ENCODE measurements at places on chromosomes 1 and 21. TPM values are rescaled to one million over a fixed set of nuclear protein-coding genes. Genes with fewer than 3 reads are reported as not detected.
A peak's percentile ranks its signal among the peaks of the same experiment; 100 is the strongest.

GRCh38 chr1:192080684-192081083 lies 77.6 kb upstream of the RGS18 start:
- DNase-seq: no peak

- no peak for DNase-seq
Measured at GRCh38 chr1:15107911-15108310, 45.6 kb upstream of the TMEM51 start.

- peak; percentile 35 for DNase-seq
Measured at GRCh38 chr1:44616991-44617702, 57.1 kb downstream of the TMEM53 start.

GRCh38 chr1:27363766-27364695 lies 2.7 kb downstream of the MAP3K6 start:
- DNase-seq: no peak

- no peak for DNase-seq
Measured at GRCh38 chr1:24417681-24418080, 2.1 kb downstream of the NIPAL3 start.

TRAPPC10 gene
- total RNA-seq: 24.9 TPM

- DNase-seq: no peak
Measured at GRCh38 chr1:70066711-70067110, 138.7 kb downstream of the LRRC40 start.

DNA sequence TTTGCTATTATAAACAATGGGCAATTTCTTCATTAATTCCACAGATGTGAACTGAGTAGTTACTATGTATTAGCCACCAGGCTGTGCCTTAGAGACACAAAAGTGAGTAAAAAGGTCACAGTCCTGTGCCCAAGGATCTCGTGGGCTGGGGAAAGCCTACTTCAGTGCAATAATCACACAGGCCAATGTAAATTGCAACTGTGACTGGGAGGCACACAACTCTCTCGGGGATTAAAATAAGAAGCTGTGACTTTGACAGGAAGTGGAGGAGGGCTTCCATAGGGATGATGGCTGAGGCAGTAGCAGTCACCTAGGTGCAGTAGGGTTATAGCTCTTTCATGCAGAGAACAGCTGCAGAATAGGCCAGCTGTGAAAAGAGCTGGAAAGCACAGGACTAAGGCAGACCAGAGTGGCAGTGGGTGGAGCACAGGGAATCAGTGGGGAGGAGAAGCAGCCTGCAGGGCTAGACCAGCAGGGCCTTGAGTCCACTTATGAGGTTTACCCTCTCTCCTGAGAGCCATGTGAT lies 121.9 kb downstream of the MAB21L3 start:
- no peak for DNase-seq

DNA sequence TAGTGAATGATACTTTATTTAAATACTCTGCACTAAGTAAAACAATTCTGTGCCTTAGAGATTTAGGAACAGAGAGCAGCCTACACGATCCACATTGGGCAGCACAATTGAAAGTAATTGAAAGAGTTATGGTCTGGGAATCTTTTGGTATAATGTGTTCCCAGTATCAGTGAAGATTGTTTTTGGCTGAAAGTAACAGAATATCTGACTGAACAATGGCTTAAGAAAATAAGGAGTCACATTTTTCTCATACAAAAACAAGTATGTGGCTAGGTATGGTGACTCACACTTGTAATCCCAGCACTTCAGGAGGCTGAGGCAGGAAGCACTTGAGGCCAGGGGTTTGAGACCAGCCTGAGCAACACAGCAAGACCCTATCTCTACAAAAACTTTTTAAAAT lies 306.2 kb downstream of the NFIA start:
- no peak for DNase-seq

NOS1AP gene
- total RNA-seq: 1.8 TPM

DNA sequence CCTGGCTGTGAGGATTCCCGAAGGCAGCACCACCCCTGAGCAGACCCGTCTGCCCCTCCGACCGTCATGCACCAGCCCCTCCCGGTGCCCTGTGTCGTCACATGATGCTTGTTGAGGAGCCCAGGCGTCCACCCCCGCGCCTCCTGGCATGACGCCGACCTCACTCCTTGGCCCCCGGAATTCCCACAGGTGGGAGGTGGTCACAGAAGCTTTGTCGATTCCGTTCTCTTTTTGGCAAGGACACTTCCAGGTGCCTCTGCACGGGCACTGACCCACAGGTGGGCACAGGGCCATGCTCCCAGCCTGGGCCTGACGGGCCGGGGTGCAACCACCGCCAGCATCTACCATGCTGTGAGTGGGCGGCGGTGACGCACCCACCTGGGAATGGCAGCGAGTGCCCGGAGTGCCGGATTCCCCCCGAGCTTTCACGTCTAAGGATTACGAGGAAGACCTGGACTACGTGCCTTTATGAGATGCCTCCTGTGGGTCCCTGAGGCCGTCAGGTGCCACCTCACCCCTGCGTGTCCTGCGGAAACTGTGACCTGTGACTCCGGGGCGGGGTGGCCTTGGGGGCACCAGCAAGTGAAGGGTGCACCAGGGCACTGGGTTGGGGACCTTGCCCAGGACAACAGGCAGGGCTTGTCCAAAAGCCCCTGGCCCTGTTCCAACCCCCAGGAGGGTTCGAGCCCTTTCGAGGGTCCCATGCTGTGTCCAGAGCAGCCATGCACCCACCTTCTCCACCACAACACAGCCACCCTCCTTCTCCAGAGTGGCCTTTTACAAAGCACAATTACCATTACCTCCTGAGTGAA lies 31.4 kb upstream of the COL6A1 start:
- DNase-seq: no peak

RUNX1 gene
- 7.8 TPM for total RNA-seq

ERG gene
- 16.1 TPM for total RNA-seq

KRTAP13-2 gene
- total RNA-seq: not detected

Measured in left cardiac atrium (tissue), 4 donors.